Eye (tissue), 1 donor: ENCODE measurements at places on chromosomes 13 and 19.
A peak's percentile ranks its signal among the peaks of the same experiment; 100 is the strongest.

- DNase-seq: no peak
These were observed 26.7 kb downstream of the FLT1 start for GRCh38 chr13:28468023-28468915.

DNA sequence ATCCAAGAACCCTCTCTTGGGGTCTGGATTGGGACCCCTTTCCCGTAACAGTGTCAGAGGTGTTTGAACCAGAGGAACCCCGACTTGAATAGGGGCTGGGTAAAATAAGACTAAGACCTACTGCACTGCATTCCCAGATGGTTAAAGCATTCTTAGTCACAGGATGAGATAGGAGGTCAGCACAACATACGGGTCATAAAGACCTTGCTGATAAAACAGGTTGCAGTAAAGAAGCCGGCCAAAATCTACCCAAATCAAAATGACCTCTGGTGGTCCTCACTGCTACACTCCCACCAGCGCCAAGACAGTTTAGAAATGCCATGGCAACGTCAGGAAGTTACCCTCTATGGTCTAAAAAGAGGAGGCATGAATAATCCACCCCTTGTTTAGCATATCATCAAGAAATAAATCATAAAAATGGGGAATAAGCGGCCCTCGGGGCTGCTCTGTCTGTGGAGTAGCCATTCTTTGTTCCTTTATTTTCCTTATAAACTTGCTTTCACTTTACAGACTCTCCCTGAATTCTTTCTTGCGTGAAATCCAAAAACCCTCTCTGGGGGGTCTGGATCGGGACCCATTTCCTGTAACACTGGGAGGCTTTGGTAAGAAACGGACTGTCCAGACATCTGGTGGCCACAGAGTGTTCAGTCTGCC lies 4.4 kb upstream of the SIN3B start:
- no peak for DNase-seq

- DNase-seq: no peak
These were observed 2.4 kb downstream of the FOSB start for GRCh38 chr19:45469945-45470761.

GRCh38 chr13:29761815-29762214 lies 88.6 kb downstream of the UBL3 start:
- no peak for DNase-seq

DNA sequence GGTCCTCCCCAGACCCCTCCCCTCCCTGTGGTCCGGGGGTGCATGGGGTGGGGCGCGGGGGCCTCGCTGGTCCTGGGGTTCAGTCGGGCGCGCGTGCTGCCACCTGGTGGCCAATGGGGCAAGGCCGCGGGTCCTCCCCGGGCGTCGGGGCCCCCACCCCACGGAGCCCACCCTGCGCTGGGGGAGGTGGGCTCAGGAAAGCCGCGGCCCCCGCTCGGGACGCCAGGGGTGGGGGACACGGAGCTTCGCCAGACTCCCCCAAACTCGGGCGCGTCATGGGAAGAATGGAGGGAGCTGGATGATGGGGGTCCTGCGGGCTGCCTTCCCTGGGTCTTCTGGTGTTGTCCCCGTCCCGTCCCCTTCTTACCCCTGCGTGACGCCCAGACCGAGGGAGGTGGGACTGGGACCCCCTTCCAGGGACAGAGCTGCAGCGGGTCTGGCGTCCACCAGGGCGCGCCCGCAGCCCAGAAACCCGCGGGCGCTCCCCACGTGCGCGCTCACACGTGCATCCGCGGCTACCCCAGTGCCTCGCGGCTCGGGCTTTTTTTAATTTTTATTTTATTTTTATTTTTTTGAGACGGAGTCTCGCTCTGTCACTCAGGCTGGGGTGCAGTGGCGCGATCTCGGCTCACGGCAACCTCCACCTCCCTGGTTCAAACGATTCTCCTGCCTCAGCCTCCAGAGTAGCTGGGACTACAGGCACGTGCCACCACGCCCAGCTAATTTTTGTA lies 19.8 kb upstream of the TCF3 start:
- peak; percentile 71 for DNase-seq

DNA sequence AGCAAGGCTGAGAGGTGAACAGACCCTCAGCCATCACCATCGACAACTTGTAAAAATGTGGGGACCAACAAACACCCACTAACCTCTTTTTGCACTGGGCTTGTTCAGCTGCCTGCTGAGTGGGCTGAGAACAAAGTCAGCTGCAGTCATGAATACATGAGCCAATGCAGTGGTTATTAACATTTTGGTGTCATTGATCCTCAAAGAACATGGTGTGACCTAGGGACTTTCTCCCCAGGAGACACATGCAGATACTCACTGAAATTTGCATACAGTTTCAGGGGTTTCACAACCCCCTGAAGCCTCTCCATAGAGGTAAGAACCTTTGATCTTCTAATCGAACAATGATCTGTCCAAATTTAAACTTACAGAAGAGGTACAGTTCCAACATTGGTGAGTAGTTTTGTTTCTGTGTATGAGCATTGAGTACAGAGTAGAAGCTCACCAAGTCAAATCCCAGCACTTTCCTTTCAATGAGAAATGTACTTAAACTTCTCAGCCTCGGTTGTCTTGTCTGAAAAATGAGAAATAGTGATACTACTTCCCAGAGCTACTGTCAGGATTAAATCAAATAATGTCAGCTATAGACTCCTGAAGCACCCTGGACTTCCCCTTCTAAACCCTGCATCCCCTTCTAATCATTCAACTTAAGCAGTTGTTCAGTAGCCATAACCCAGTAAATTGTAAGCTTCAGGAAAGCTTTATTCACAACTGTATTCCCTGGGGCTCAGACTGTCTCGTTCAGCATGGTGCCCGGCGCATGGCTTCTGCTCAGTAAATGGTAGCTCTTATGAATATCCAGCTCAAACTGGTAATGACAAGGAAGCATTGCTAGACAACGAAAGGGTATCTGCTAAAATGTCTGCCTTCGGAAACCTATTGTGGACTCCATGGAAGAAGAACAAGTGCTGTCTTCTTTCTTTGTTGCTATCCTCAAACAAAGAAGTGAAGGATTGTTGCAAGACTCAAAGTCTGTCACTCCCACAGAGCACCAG lies 148.7 kb downstream of the FOXO1 start:
- no peak for DNase-seq

DNA sequence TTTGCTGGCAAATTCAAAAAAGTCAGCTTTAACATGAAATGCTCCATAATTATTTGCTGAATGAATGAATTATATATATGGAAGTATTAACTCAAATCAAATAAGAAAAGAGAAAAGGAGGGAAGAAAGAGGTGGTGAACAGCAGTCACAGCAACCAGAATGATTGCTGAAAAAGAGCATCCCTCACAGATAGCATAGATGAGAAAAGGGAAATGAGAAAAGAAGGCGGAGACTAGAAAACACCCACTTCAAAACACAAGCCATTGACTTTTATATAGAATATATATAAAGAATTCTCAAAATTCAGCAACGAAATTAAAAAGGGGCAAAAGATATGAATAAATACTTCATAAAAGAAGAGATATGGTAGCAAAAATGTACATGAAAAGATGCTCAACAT lies 75.2 kb downstream of the CAB39L start:
- DNase-seq: no peak

GRCh38 chr19:13764101-13764807 lies at the start of gene MRI1:
Gene MRI1, plus strand, starts transcription at chr19:13764522. Its CDS starts 67 bp downstream, at chr19:13764589.
- DNase-seq: peak; percentile 90

GRCh38 chr13:99228737-99229691 lies 28.4 kb downstream of the UBAC2 start:
- peak; percentile 28 for DNase-seq

GRCh38 chr13:90673746-90674145 lies 673.7 kb upstream of the MIR17HG start:
- DNase-seq: peak; percentile 42

DNA sequence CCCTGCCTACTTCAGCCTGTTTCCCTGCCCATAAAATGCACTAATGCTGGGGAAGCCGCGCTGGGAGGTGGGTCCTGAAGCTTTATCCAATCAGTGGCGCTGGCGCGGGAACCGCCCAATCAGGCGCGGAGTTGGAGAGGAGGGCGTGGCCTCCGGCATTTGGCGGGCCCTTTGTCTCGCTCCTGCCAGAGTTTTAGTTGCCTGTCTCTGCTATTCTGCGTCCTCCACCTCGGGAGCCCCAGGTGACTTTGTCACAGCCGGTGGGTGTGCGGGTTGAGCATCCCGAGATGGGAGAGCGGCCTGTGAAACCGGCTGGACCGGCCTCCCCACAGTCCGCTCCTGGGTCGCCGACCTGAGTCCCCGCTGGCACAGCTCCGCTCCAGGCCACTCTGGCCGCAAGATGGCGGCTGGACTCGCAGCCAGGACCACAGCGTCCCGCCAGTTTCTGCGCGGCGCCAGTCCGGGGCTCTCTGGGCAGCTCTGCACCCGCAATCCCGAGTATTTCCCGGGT lies 30.7 kb upstream of the ZNF429 start:
- DNase-seq: peak; percentile 97

- DNase-seq: no peak
These were observed 91.7 kb downstream of the HSPH1 start for GRCh38 chr13:31069808-31070534.

GRCh38 chr19:8811315-8812172 lies 20.6 kb downstream of the ZNF558 start:
- DNase-seq: no peak

- peak; percentile 61 for DNase-seq
These were observed 1.0 kb downstream of the DIRAS1 start for GRCh38 chr19:2719920-2720776.

- DNase-seq: no peak
These were observed 21.9 kb downstream of the ZNF473 start for GRCh38 chr19:50047671-50048070.

DNA sequence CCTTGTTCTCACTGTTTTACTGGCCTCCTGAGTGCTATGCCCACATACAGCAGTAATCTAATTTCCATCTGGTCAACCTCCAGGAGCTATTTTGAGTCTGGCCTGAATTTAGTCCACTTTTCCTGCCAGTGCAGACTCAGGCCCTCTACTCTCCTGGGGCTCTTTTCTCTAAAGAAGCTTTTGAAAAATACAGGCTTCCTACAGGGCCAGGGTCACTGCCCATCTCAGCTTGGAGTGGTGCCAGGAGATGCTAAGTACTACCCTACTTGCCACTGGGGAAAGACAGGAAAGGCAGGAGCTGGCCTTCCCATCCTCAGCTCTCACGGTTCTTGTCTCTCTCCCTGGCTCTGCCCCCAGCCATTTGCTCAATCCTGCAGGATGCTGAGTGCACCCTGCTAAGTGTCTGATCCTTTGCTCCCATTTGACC lies 101.7 kb upstream of the SERP2 start:
- DNase-seq: peak; percentile 36

DNA sequence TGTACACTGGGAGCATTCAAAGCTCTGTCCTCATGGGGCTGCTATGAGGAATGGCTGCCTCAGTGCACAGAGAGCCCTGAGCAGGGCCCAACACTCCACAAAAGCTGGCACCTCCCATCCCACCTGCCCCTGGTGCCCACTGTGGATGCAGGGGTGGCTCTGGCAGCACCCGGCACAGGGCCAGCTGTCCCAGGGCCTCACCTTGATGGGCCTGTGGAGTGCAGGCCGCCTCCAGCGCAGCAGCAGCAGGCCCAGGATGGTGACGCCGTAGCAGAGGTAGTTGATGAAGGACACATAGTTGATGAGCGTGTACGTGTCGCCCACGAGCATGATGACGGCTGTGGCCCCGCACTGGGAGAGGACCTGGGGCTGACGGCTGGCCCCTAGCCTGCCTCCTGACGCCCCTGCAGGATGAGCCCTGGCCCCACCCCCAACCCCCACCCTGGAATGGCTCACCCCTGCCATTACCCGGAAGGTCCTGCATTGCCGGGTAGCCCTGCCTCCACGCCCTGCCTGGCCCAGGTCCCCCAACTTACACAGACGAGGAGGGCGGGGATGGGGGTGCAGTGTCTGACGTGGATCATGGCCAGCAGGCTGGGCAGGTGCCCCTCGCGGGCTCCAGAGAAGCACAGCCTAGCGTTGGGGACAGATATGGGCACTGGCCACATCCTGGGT lies 15.2 kb downstream of the SLC7A10 start:
- no peak for DNase-seq

DNA sequence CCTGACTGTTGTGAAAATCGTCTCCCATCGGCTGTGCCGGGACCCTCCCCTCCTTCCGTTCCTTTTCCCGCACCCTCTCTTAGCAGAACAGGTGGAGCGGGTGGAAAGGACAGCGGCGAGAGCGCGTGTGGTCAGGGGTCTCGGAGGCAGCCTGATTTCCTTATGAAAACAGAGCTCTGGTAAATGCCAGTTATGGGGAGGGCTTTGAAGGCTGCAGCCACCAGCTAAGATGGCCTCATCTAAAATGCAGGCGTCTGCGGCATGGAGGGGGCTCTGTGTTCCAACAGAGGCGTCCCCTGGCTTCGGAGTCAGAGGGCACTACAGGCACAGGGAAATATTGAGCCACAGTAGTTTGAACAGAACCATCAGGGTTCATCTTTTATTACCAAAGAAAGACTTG lies 93.8 kb upstream of the SOX1 start:
- DNase-seq: no peak

DNA sequence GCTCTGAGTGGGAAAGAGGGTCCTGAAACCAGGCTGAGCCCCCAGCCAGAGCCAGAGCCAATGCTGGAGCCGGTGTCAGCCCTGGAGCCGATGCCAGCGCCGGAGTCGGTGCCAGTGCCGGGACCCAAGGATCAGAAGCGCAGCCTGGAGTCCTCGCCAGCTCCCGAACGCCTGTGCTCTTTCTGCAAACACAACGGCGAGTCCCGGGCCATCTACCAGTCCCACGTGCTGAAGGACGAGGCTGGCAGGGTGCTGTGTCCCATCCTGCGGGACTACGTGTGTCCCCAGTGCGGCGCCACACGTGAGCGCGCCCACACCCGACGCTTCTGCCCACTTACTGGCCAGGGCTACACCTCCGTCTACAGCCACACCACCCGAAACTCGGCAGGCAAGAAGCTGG lies 369 bp downstream of the NANOS3 start:
- no peak for DNase-seq

GRCh38 chr13:97435794-97436193 lies 1.8 kb downstream of the RAP2A start:
- peak; percentile 46 for DNase-seq

GRCh38 chr13:102702965-102703725 lies 8.3 kb upstream of the METTL21C start:
- DNase-seq: peak; percentile 38

DNA sequence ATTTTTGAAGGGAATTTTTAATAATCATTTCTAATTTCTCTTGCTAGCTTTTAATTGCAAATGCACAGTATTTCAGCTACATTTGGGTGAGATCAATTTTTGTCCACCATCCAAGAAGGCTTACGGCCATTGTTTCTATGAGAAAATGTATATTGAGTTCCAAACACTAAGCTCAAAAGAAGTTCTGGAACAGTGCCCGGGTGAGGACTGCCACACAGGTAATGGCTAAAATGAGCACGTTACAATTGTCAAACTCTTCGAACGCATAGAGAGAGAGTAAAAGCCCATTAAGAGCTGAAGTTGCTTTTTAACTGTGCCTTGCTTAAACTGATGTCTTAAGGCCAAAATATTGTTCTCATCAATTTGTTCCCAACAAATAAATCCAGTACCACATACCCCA lies 755.0 kb downstream of the DIAPH3 start:
- DNase-seq: no peak

- DNase-seq: peak; percentile 67
These were observed 256.1 kb upstream of the OBI1 start for GRCh38 chr13:78915015-78915414.

- DNase-seq: peak; percentile 86
These were observed 9.6 kb downstream of the GIPR start for GRCh38 chr19:45677351-45678230.

GRCh38 chr19:50147462-50148423 lies 15.3 kb downstream of the IZUMO2 start:
- DNase-seq: peak; percentile 98
